ENCODE measurements at places on chromosomes 7 and 10. TPM values are rescaled to one million over a fixed set of nuclear protein-coding genes. Genes with fewer than 3 reads are reported as not detected.

GRCh38 chr7:105742787-105743186, 133.6 kb downstream of the ATXN7L1 start:
- H3K27me3 ChIP-seq: no peaks in the 10 kb centered on the region
- H3K4me1 ChIP-seq: no peaks in the 10 kb centered on the region
- DNase-seq: no peak
- H3K36me3 ChIP-seq: no peaks in the 10 kb centered on the region

DNA sequence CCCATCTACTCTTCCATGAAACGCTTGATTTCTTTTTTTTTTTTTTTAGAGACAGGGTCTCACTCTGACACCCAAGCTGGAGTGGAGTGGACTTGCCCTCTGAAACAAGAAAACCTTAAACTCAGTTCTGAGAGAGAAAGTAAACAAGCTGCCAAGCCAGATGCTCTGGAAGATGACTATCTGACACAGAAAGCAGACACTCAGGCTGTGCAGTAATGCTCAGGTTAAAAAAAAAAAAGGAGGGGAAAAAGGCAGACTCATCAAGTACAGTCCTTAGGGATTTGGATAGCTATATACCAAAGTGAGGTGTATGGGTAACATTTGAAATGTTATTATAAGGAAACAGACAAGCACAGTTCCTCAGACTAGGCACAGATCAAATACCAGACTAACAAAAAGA, 80.5 kb downstream of the IDE start:
- H3K4me1 ChIP-seq: no peaks in the 10 kb centered on the region
- H3K36me3 ChIP-seq: peaks cover 80% of the 10 kb centered on the region
- H3K4me3 ChIP-seq: no peak overlapping the region
- no peak for DNase-seq

GRCh38 chr7:91233212-91233611, 31.0 kb upstream of the FZD1 start:
- DNase-seq: no peak
- no peaks in the 10 kb centered on the region for H3K4me1 ChIP-seq
- peaks cover 8% of the 10 kb centered on the region for H3K27me3 ChIP-seq
- H3K36me3 ChIP-seq: no peaks in the 10 kb centered on the region
- H3K4me3 ChIP-seq: no peak overlapping the region

GRCh38 chr10:50846753-50847152, 38.7 kb downstream of the A1CF start:
- H3K27me3 ChIP-seq: no peaks in the 10 kb centered on the region
- H3K4me3 ChIP-seq: no peak overlapping the region
- no peak overlapping the region for H3K27ac ChIP-seq
- DNase-seq: no peak

- no peaks in the 10 kb centered on the region for H3K36me3 ChIP-seq
- DNase-seq: no peak
- no peaks in the 10 kb centered on the region for H3K27me3 ChIP-seq
- H3K27ac ChIP-seq: no peak overlapping the region
- no peaks in the 10 kb centered on the region for H3K4me1 ChIP-seq
These were observed 73.0 kb upstream of the FOXP2 start for GRCh38 chr7:114341648-114342047.

GRCh38 chr10:50470798-50471582, 152.8 kb downstream of the SGMS1 start:
- H3K27me3 ChIP-seq: no peaks in the 10 kb centered on the region
- peaks cover 43% of the 10 kb centered on the region for H3K4me1 ChIP-seq
- H3K4me3 ChIP-seq: no peak overlapping the region
- H3K27ac ChIP-seq: no peak overlapping the region
- DNase-seq: no peak
- no peaks in the 10 kb centered on the region for H3K36me3 ChIP-seq

- H3K27me3 ChIP-seq: no peaks in the 10 kb centered on the region
- H3K36me3 ChIP-seq: no peaks in the 10 kb centered on the region
- no peak for DNase-seq
- H3K4me3 ChIP-seq: no peak overlapping the region
- H3K27ac ChIP-seq: no peak overlapping the region
- H3K4me1 ChIP-seq: no peaks in the 10 kb centered on the region
These were observed 58.3 kb downstream of the MICALL2 start for GRCh38 chr7:1401011-1401410.

DNA sequence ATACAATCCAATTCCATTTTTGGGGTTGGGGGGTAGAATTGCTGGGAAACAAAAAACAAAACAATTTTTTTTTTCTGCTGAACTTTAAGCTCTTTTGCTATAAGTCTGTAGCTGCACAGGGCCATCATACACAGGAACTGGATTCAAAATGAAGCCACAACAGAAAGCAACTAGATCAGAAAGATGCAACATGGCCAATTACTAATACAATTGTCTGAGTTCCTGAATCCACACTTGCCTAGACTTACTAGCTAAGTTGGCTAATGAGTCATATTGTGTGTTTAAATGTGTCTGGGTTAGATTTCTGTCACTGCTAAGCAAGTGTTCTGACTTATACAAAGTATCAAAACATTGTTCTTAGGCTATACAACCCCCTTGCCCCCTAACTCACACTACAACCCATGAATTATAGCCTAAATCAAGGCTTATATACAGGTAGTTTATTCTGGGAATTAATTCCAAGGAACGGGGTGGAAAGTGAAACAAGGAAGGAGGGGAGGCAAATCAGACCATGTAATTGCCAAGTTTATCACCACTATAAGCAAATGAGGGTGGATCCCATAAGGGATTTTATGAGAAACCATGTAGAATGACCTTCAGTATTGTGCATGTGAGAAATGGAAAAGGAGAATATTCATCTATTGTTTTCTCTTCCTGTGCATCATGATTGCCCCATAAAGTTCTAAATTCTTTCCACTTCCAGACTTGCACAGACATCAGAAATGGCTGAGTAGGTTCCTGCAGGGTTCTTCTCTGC, 337.9 kb upstream of the SORCS1 start:
- H3K36me3 ChIP-seq: no peaks in the 10 kb centered on the region
- H3K27me3 ChIP-seq: no peaks in the 10 kb centered on the region
- DNase-seq: no peak
- no peak overlapping the region for H3K27ac ChIP-seq
- H3K4me3 ChIP-seq: no peak overlapping the region
- no peaks in the 10 kb centered on the region for H3K4me1 ChIP-seq

Gene CELF2
- polyA plus RNA-seq: 10.4 TPM

Gene NUB1
- 33.2 TPM for polyA plus RNA-seq

Gene SLC26A3
- not detected for polyA plus RNA-seq

Gene GBX1
- 0.93 TPM for polyA plus RNA-seq

Gene SEM1
- 107 TPM for polyA plus RNA-seq

Gene SPOCK2
- 4.3 TPM for polyA plus RNA-seq

Gene TMEM139
- 0.04 TPM for polyA plus RNA-seq

Gene INSYN2A
- 0.08 TPM for polyA plus RNA-seq

Measured in psoas muscle (tissue), 8 donors.